ENCODE measurements at places on chromosomes 6 and 20.
A peak's percentile ranks its signal among the peaks of the same experiment; 100 is the strongest.

GRCh38 chr6:158068156-158068892 is 86.7 kb downstream of the SYNJ2 start:
- DNase-seq = no peak

DNA sequence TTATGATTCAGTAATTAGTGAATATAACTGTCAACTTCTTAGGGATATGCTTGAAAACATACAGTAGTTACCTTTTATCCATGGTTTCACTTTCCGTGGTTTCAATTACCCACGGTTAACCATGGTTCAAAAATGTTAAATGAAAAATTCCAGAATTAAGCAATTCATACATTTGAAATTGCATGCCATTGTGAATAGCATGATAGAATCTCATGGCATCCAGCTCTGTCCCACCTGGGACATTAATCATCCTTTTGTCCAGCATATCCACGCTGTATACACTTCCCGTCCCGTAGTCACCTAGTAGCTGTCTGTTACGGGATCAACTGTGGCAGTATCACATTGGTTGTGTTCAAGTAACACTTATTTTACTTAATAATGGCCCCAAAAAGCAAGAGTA is 781.7 kb upstream of the CITED2 start:
- DNase-seq = no peak

- no peak for DNase-seq
Measured at GRCh38 chr20:10314198-10314597, 95.6 kb downstream of the SNAP25 start.

- DNase-seq = no peak
Measured at GRCh38 chr6:121516331-121516730, 80.9 kb downstream of the GJA1 start.

- DNase-seq = no peak
Measured at GRCh38 chr20:45497971-45498494, 17.4 kb downstream of the SPINT3 start.

- DNase-seq = no peak
Measured at GRCh38 chr6:156557251-156557910, 219.8 kb upstream of the ARID1B start.

- DNase-seq = no peak
Measured at GRCh38 chr6:128350416-128351254, 169.8 kb downstream of the PTPRK start.

DNA sequence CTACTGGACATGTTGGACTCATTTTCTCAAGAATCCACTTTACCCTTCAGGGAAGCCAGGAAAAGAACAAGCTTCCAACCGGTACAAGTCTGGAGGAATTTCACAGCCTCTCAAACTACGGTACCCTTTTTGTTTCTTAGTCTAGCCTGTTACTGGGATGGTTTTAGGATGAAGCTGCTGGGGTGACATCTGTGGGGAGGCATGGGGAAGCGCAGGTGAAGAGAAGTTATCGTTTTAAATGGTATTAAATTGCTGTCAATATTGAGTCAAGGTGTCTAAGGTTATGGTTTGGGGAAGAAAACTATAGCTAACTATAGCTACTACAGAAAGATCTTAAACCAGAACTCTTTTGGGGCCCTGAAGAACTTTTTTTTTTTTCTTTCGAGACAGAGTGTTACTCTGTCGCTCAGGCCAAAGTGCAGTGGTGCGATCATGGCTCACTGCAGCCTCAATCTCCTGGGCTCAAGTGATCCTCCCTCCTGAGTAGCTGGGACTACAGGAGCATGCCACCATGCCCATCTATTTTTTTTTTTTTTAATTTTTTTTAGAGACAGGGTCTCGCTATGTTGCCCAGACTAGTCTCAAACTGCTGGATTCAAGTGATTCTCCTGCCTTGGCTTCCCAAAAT is 128.7 kb downstream of the RIN2 start:
- no peak for DNase-seq

GRCh38 chr20:19274412-19275015 is 62.1 kb downstream of the SLC24A3 start:
- no peak for DNase-seq

DNA sequence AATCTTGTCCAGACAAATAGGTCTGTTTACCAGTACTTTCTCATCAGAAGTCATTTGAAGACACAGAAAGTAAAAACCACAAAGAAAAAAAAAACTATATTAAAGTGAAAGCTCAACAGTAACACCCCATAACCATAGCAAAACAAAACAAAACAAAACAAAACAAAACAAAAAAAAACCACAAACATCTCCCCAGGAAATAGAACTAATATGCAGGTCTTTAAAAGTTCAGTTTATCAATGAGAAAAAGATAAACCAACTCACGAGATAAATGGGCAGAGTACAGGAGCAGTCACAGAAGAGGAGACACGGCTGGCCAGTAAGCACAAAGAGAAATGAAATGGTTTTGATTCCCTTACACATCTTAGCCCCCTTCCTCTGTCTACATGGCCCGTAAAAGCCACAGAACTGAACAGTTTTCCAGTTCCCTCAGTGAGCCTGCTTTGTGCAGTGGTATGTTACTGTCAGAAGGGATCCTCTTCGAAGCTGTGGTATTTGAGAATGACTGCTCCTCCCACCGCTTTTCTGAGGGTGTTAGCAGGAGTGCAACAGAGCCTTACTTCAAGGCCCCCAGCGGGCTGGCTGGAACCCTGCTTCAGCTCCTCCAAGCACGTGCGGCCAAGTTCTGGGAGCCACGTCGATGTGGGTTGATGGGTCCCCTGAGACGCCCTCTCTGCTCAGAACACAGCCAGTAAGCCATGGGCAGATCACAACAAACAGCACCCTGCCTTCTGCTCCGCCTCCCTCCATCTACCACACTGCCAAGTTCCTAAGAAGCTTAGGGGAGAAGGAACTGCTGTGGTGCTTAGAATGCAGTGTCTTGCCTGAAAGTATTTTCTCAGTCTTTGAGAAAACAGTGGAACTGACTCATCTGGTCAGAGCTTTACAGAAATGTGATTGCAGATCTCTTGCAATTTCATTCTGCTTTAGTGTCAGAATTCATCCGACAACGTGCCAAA is 14.0 kb downstream of the UST start:
- no peak for DNase-seq

- no peak for DNase-seq
Measured at GRCh38 chr6:54617730-54618129, 228.8 kb upstream of the FAM83B start.

- DNase-seq = no peak
Measured at GRCh38 chr20:37285664-37286374, 3.6 kb upstream of the MANBAL start.

DNA sequence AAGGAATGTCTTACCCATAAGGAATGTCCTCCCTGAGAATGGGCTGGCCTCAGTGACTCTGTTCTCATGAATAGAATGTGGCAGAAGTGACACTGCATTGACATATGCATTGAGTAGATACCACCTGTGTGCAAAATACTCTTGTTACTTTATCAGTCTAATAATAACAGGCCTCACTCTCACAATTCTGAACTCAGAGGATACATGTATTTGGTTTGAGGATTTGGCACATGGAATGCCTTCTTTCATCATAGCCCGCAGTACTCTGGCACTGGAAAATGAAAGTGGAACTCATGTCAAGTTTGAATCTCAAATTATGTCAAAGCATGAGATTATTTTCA is 52.9 kb upstream of the PLCB4 start:
- DNase-seq = no peak

DNA sequence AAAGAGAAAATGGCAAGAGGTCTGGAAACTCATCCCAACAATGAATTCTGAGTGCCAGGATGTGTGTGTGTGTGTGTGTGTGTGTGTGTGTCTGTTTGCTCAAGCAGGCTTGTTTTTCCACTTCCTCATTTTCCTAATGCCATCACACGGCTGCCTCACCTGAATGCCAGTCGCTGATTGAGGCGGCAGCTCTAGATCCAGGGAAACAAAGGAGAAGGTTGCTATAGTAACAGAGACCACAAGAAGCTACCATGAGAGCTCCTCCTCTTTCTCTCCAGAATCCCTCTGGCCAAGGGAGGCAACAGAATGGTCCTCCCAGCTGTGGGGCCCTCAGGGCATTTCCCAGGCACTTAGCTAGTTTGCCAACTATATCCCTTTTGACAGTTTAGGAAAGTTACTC is 241.1 kb upstream of the TSHZ2 start:
- DNase-seq = no peak

GRCh38 chr20:16666272-16666671 is 63.6 kb upstream of the SNRPB2 start:
- DNase-seq = no peak

DNA sequence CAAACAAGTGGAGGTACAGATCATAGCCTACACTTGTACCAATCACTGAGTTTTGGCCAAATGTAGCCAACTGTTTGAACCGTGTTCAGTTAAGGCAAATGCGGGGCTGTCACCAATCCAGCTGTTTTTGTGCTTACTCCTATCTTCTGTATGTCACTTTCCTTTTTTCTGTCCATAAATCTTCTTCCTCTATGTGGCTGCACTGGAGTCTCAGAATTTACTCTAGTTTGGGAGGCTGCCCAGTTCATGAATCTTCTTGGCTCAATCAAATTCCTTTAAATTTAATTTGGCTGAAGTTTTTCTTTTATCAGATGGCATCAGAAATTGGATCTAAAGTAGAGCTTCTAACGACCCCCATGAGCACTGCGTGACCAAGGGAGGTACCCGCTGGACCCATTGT is 11.7 kb upstream of the STX7 start:
- DNase-seq = no peak

DNA sequence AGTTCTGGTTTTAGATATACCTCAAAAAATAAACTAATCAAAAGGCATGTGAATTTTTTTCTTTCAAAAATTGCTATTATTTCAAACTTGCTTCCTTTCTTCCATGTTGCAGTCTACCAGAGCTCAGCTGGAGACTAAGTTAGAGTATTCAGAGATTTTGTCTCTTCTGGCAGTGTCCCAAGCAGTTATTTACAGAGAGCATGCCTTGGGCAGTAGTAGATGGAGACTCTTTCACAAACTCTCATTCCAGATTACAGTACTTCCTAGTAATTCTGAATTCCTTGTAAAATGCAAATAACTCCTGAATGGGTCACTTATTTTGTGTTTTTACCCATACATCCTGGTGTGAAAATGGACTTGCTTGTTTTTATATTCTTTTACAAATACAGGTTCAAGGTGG is 703.4 kb downstream of the EPHA7 start:
- DNase-seq = peak; percentile 43

DNA sequence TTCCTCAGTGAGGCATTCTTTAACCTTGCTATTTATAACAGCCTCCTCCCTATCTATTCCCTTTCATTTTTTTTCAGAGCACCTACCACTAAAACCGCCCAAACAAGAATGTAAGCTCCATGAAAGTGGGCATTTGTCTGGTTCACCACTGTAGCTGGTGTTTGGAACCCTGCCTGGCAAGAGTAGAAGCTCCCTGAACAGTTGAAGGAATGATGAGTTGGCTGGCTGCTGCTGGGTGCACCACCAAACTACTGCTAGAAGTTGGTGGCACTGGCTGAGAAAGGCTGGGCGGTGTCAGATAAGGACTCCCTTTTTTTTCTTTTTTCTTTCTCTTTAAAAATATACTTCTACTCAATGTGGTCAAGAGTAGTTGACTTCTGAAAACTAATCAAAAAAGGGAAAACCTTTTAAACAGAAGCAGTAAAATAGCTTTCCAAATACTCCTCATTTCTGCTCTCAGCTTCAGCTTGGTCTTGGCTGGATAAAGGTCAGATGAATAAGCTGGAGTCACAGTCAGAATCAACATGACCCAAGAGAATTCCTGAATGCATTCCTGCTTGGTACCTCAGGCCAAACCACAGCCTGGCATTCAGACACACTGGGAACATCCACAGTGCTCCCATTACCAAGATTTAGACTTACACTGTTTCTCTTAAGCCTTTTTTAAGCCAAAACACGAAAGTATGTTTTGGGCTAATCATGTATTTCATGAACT is 38.0 kb downstream of the RTN4IP1 start:
- DNase-seq = no peak

GRCh38 chr6:107769053-107769658 is 55.0 kb downstream of the SCML4 start:
- DNase-seq = no peak

DNA sequence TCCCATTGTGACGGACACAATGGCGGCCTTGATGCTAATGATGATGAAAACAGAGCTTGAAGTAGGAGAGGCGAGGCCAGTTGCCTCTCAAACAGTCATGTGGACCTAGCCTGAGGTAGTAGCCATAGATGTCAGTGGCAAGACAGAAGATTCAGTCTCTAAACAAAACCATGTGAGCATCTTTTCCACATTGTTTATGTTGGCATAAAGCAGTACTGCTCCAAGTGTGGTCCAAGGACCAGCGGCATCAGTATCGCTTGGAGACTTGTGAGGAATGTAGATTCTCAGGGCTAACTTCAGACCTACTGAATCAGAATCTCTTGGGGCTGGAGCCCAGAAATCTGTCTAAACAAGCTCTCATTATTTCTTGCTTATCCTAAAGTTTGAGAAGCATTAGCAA is 312.8 kb upstream of the JAG1 start:
- no peak for DNase-seq

DNA sequence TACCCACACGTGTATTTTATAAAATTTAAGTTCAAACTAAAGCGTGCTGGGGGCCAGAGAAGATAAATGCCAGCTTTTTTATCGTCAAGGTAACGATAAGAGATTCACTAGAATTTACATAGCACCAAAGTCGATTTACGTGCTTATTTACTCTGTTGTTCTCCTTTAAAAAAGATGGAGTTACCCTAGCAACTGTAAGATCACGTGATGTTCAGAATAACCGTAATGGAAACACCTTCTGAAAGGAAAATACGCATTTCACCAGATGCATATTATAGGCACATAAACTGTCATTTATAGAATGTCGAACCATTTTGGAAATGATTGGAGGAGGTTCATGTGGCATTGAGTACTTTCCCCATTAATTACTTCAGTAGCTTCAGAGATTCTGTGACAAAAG is 207.6 kb downstream of the TSHZ2 start:
- no peak for DNase-seq

DNA sequence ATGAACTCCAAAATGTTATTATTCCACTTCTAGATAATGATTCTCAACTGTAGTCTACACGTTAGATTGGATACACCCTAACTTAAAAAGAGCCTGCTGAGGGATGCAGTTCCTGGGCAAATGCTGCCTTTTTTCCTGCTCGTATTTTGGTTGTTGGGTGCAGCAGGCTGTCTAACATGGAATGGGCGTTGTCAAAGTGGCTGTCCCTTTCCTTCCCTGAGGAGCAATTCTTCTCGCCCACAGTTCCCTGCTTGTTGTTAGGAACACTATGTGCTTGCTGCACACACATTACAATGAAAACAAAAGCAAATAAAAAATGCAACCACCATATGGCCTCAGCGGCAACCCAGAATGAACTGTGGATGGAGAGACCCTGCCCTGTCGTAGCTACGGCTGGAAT is 1.7 kb upstream of the ADGRF5 start:
- no peak for DNase-seq

DNA sequence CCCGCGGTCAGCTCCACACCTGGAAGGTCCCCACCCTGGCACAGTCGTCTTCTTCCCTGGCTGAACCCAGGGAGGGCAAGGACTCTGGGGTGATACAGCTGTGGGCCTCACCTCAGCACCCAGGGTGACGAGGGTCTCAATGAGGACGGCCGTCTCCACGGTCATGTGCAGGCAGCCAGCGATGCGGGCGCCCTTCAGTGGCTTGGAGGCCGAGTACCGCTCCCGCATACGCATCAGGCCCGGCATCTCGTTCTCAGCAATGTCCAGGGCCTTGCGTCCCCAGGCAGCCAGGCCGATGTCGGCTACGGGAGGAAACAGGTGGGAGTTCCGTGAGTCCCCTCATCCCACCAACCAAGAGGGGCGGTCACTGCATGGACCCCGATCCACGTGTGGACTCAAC is 7.9 kb downstream of the AHCY start:
- DNase-seq = no peak

Measured in NCI-H446 treated with DMSO at 0.1 percent for 48 hours (cell line).